ENCODE measurements at places on chromosomes 4 and X.

DNA sequence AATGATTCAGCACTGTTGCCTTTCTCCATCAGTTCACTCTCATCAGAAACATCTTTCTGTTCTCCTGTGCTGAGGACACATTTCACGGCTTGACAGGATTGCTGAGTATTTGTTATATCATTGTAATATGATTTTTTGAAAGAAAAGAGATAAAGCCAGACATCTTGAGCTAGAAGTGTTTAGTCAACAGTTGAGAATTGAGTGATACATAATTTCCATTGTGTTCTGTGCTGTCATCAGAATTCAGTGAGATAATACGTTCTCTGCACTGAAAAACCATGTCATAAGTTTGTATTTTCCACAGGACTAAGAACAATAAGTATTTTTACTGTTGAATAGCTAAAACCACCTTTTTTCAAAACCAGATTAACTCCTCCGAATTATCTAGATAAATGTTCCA is 50.2 kb upstream of the GPRIN3 start:
- H3K4me1 ChIP-seq = no peaks in the 10 kb centered on the region

- no peak overlapping the region for H3K27ac ChIP-seq
- no peak for DNase-seq
- no peaks in the 10 kb centered on the region for H3K27me3 ChIP-seq
- no peaks in the 10 kb centered on the region for H3K36me3 ChIP-seq
- H3K4me3 ChIP-seq = no peak overlapping the region
- no peaks in the 10 kb centered on the region for H3K4me1 ChIP-seq
Observed at GRCh38 chr4:183812567-183812966, 92.5 kb upstream of the STOX2 start.

GRCh38 chr4:71974681-71975080 is 57.1 kb upstream of the NPFFR2 start:
- no peak overlapping the region for H3K4me3 ChIP-seq
- H3K36me3 ChIP-seq = no peaks in the 10 kb centered on the region
- H3K4me1 ChIP-seq = no peaks in the 10 kb centered on the region
- H3K27me3 ChIP-seq = no peaks in the 10 kb centered on the region
- no peak for DNase-seq

DNA sequence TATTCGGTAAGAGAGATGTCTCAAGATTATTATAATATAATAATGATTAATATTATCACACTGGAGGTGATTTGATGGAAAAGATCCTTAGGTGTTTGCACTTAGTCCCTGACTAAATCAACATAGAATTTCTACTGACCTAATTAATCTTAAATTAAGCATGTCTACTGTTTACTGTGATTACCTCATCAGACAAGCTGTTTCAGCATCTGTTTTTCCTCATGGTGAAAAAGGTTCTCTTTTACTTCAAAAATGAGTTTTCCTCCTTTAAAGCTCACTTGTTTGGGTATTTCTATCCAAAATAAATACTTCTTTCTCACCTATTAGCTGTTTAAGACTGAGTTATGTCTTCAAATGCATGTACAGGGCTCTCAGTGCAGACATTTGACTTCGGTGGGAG is 407.8 kb downstream of the NKX6-1 start:
- H3K4me3 ChIP-seq = no peak overlapping the region
- no peak overlapping the region for H3K27ac ChIP-seq
- no peaks in the 10 kb centered on the region for H3K36me3 ChIP-seq
- no peaks in the 10 kb centered on the region for H3K27me3 ChIP-seq

- H3K4me1 ChIP-seq = no peaks in the 10 kb centered on the region
- no peaks in the 10 kb centered on the region for H3K27me3 ChIP-seq
- DNase-seq = peak; percentile 22
Observed at GRCh38 chr4:1907848-1908525, 36.8 kb downstream of the NSD2 start.

- H3K4me1 ChIP-seq = no peaks in the 10 kb centered on the region
- no peaks in the 10 kb centered on the region for H3K27me3 ChIP-seq
- DNase-seq = no peak
- no peak overlapping the region for H3K27ac ChIP-seq
- H3K4me3 ChIP-seq = no peak overlapping the region
- no peaks in the 10 kb centered on the region for H3K36me3 ChIP-seq
Observed at GRCh38 chr4:80008971-80009370, 64.1 kb downstream of the ANTXR2 start.

- no peaks in the 10 kb centered on the region for H3K27me3 ChIP-seq
- H3K4me3 ChIP-seq = no peak overlapping the region
- no peak for DNase-seq
- H3K4me1 ChIP-seq = no peaks in the 10 kb centered on the region
Observed at GRCh38 chr4:182418054-182418734, 175.0 kb downstream of the TENM3 start.
